ENCODE measurements at places on chromosomes 11 and 22.

GRCh38 chr11:31651208-31651607 is 141.6 kb downstream of the ELP4 start:
- DNase-seq = no peak

GRCh38 chr11:45079943-45080719 is 66.3 kb upstream of the PRDM11 start:
- no peak for DNase-seq

- DNase-seq = no peak
Measured at GRCh38 chr11:101051677-101052076, 77.9 kb downstream of the PGR start.

DNA sequence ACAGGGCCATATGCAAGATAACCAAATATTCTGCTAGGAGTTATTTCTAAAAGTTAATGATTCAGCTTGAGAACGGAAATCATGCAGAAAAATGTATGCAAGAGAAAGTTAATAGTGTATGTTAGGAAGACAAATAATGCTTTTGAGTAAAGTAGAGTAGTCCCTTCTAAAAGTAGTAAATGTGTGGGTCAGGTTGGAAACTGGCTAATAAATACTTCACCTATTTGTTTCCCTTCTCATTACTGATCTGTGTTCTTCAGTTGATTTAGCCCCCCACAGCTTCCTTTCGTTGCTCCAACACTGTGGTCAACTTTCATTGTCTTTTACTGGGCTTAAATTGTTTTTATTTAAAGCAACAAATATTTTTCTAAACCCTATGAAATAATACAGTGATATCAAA is 444.2 kb downstream of the CNTN5 start:
- no peak for DNase-seq

DNA sequence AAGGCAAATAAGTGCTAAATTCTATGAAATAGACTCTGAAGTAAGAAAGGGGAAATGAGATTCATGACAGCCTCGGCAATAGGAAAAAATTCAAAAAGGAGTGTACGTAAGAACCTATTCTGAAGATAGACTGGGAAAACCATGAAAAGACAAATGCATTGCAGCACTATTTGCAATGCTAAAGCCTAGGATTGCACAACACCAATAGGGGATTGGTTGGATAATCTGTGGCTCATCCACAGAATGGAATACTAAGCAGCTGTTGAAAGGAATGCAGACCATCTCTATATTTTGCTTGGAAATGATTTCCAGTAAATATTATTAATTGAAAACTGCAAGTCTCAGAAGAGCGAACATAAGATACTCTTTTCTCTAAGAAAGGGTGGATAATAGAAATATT is 91.7 kb upstream of the CLMP start:
- no peak for DNase-seq

- no peak for DNase-seq
Measured at GRCh38 chr22:41501209-41501608, 32.3 kb downstream of the ACO2 start.

DNA sequence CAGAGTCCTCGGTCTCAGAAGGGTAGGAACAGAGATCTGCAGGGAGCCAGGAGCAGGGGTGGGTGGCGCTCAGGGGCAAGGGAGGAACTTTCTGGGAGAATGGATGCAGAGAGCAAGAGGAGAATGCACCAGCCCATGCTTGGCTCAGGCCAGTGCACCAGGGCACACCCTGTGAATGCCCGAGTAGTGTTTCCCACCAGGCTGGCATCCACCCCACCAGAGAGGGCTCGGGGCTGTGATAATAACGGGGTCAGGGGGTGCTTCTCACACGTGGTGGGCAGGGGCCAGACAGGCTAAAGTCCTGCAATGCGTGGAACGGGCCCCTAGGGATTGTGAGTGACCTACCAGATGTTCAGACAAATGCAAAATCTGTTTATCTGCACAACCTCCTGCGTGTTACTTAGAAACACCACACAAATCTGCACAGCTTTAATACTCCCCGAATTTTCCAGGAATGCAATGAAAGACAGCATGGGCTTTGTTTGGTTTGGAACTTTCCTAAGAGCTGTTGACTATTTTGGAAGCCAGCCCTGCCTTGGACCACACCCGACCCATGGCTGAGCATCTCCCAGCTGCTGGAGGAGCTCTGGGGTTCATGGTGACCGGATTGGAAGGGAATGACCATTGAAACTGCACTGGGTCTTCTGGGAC is 368.3 kb downstream of the SHANK2 start:
- DNase-seq = no peak

GRCh38 chr11:83723999-83724398 is 437.8 kb upstream of the CCDC90B start:
- DNase-seq = no peak

- no peak for DNase-seq
Measured at GRCh38 chr11:67732045-67732787, 57.8 kb upstream of the ALDH3B2 start.
